ENCODE measurements at places on chromosomes 2 and 18. TPM values are rescaled to one million over a fixed set of nuclear protein-coding genes. Genes with fewer than 3 reads are reported as not detected.

DNA sequence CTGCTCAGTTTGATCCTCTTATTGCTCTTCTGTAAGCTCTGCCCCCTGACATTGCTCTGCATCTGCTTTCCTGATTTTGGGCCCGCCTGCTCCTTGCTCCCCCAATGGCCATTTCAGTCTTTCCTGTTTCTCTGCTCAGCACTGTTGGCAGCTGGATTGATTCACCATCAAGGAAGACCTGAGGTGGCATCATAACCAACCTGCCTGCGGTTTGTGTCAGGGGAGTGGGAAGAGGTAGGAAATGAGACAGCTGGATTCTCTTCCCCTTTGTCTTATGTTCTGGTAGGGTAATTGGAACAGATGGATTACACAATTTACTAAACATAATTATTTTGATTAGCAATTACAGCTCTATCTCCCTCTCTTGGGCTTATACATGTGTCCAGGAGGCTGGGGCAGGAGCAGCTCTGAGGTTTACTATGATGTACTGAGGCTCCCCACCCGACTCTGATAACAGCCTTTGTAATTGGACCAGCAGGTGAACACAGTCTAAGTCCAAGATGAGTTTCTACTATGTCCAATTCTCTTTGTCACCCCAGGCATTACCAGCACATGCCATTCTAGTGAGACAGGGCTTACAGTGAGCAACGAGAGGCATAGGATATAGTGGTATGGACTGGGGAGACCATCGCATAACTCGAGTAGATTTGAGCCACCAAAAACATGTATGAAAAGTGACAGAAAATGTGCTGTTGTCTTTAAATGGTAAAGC lies 151.8 kb upstream of the MMADHC start:
- no peak for DNase-seq

GRCh38 chr2:65402323-65402722 lies 30.1 kb downstream of the SPRED2 start:
- DNase-seq = no peak

GRCh38 chr2:241815477-241816430 lies 6.8 kb downstream of the NEU4 start:
- peak; percentile 7 for DNase-seq

DNA sequence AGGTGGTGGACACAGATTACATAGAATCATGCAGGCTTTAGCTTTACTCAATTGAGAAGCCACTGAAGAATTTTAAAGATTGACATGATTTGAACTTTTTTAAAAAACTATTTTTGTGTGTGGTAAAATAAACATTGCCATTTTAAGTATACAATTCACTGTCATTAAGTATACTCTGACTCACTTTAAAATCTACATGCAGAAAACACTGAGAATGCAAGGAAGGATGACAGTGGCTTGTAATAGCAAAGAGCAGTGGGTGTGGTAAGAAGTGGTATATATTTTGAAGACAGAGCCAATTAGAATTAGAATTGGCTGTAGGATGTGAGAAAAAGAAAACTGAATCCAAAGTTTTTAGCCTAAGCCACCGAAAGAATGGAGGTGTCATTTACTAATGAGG lies 14.9 kb downstream of the TRMT61B start:
- DNase-seq = no peak

DNA sequence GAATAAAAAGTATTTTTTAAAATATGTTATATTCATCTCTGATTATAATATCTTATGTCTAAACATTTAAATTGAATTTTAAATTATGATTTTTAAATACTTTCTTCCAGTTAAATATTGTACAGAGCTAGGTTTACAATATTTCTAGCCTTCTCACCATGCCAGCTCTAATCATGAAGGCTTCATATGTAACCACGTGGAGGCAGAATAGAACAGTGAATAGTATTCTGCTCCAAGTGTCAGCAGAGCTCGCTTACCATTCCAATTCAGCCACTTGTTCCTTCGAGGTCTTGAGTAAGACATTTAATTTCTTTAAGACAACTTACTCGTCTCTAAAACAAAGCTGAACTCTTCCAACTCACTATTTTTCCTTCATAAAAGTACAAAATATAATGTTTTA lies 871.8 kb downstream of the SUCLG1 start:
- DNase-seq = no peak

GRCh38 chr18:46877329-46877987 lies 39.8 kb downstream of the PIAS2 start:
- no peak for DNase-seq

GRCh38 chr2:74515981-74516633 lies 1.9 kb downstream of the TLX2 start:
- peak; percentile 52 for DNase-seq

DNA sequence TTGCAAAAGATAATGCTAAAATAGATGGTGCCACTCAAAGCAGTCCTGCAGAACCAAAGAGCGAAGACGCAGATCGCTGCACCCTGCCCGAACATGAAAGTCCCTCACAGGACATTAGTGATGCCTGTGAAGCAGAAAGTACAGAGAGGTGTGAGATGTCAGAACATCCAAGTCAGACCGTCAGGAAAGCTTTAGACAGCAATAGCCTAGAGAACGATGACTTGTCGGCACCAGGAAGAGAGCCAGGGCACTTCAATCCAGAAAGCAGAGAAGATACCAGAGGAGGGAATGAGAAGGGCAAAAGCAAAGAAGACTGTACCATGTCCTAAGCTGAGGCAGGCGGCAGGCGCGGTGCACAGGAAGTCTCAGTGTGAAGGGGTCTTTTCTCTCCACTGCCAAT lies 34.8 kb upstream of the RBM44 start:
- no peak for DNase-seq

DNA sequence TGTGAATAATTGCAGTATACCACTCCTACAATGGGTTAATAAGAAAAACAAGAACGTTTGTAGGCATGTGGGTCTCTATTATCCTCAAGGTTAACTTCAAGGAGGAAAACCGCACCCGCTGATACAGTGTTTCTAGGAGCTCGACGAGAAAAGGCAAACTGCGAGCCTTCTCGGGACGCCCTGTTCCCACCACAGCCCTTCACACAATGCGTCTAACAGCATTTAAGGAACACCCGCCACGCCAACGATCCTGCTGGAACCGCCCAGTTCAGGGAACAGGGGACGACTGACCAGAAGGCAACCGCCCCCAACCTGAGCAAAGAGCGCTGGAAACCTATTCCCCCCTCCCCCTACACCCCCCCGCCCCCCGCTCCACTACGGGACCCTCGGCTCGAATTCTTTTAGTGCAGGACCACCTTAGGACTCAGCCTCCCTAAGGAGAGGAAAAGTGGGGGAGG lies 710 bp upstream of the TMSB10 start:
- peak; percentile 69 for DNase-seq

DNA sequence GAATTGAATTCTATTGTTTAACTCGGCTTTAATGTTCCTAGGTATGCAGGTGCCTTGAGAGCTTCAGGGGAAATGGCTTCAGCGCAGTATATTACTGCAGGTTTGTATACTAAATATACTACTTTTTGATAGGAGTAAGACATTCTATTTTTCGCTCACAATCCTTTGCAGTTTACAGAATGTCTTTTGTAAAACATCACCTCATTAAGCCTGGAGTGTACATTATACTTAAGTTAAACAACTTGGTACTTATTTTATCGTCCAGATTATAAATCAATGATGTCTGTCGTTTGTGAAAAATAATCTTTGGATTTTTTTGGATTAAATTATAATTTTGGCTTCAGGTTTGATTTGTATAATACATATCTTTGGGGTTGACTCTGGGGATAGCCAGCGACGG lies 34.4 kb downstream of the USP14 start:
- no peak for DNase-seq

DNA sequence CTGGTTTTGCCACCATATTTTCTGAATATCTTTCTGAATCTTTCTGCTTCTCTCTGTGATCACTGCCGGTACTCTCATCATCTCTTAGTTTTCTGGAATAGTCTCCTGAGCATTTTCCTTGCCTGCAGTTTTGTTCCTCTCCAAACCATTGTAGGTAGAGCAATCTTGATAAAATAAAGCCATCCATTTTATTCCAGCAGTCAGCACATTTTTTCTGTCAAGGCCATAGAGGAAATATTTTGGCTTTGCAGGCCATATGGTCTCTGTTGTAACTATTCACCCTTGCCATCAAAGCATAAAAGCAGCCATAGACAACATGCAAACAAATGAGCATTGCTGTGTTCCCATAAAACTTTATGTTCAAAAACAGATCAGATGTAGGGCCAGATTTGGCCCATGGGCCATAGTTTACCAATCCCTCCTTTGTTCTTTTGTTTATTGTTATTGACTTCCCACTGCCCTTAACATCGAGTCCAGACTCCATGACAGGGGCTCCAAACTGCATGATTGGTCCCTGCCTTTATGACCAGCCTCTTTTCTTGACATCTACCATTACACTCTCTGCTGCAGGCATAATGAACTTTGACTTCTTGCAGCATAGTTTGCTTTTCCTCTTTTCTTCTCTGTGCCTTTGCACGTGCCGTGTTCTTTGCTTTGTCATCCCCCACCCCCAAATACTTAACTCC lies 29.8 kb downstream of the TMEM87B start:
- no peak for DNase-seq

GRCh38 chr2:224369028-224369632 lies 32.8 kb downstream of the FAM124B start:
- DNase-seq = no peak

GRCh38 chr18:61782545-61782944 lies 110.3 kb downstream of the RNF152 start:
- no peak for DNase-seq

GRCh38 chr2:109123586-109124201 lies 5.3 kb upstream of the SH3RF3 start:
- DNase-seq = no peak

- no peak for DNase-seq
Observed at GRCh38 chr18:9736286-9736835, 28.3 kb downstream of the RAB31 start.

DNA sequence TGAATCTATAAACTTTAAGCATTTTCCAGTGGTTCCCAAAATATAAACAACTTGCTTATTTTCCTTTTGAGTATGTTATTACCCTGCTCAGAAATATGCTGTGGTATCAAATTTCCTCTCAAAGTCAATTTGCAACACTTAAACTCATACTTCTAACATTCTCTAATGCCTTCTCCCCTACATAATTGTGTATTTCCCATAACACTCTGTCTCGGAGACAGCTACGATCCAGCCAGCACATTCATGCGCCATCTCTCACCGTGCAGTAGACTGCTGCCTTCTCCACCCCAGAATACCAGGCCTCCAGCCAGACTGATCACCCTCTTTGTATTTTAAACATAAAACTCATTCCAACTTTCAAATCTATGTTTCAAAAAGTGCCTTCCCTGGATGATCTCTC lies 41.8 kb downstream of the TIMM21 start:
- DNase-seq = no peak

DNA sequence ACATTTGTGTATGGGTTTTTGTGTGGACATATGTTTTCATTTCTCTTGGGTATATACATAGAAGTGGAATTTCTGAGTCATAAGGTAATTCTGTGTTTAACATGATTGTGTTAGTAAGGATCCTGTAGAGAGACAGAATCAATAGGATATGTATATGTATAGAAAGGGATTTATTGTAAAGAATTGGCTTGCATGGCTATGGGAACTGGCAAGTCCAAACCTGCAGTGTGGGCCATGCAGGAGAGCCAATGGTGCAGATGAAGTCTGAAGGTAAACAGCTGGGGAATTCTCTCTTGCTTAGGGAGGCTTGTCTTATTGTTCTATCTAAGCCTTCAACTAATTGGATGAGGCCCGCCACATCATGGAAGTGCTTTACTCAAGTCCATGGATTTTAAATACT lies 39.2 kb upstream of the IL1R2 start:
- DNase-seq = no peak

GRCh38 chr2:185044323-185044874 lies 446.1 kb downstream of the ZNF804A start:
- no peak for DNase-seq

- peak; percentile 55 for DNase-seq
Observed at GRCh38 chr2:20516646-20517341, 69.9 kb downstream of the RHOB start.

DNA sequence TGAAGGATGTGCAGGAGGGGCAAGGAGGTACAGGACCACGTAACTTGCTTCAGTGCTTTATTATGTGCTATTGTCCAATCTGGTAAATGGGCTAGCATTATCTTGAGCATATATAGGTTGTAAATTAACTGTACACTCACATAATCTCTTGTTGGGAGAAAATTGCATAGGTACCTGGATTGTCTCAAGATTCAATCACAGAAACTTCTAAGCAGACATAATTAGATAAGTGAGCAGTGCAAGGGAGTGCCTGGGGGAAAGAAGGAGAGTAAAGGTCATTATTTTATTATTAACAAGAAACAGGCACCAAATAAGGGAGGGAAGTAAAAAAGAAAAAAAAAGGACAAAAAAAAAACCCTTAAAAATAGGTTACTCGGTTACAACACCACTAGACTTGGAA lies 186.2 kb downstream of the MBD5 start:
- DNase-seq = no peak

- no peak for DNase-seq
Observed at GRCh38 chr2:165895974-165896373, 57.6 kb downstream of the TTC21B start.

- DNase-seq = no peak
Observed at GRCh38 chr2:169694894-169695260, 608 bp downstream of the PHOSPHO2 start.

DNA sequence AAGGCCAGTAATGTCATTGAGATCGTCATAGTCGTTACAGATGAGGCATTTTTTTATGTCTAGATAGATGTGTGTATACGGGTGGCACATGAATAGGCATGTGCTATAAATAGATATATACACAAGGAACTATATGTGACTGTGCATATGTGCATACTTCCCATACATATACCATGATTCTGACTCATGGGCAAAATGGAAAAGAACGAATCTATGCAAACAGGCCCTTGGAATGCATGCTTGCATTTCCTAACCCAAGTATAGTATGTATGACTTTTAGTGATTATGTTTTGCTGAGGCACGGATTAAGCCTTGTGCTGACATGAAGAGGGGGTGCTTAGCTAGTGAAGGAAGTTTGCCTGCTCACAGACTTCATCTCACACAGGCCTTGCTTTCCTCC lies 111.7 kb downstream of the BCL11A start:
- DNase-seq = no peak

DNA sequence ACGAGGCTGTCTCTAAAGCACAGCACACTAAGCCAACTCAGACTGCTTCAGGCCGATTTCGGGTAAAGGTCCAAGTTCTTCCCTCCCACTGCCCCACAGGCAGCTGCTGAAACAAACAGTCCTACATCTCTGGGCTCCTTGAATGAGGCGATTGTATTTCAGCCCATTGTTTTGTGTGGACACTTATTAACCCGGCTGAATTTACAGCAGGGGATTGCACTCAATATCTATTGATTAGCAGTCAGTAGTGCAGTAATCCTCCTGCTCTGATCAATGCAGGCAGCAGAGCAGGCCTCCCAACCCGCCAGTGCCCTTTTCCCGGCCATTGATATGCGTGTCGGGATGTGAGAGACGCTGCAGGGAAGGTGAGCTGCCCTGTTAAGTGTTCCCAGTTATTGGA lies 330.1 kb downstream of the CMPK2 start:
- DNase-seq = no peak

GRCh38 chr2:239500574-239501550 lies 100.0 kb upstream of the HDAC4 start:
- no peak for DNase-seq

BOK gene
- 40.3 TPM for total RNA-seq

SCYGR4 gene
- not detected for total RNA-seq

GPR55 gene
- total RNA-seq = not detected

TNFRSF11A gene
- total RNA-seq = 4.2 TPM

C2orf78 gene
- total RNA-seq = not detected

CDH19 gene
- 0.64 TPM for total RNA-seq

COL4A3 gene
- total RNA-seq = 3.3 TPM

NGEF gene
- not detected for total RNA-seq

OTOS gene
- total RNA-seq = not detected

GAD1 gene
- 0.15 TPM for total RNA-seq

SIX3 gene
- total RNA-seq = not detected

DYNAP gene
- total RNA-seq = not detected
